ENCODE measurements at places on chromosomes 6 and 20.
A peak's percentile ranks its signal among the peaks of the same experiment; 100 is the strongest.

- peak; percentile 37 for DNase-seq
Measured at GRCh38 chr6:5215159-5215558, 45.6 kb downstream of the LYRM4 start.

- peak; percentile 61 for DNase-seq
Measured at GRCh38 chr20:38172408-38172807, 7.3 kb upstream of the TGM2 start.

DNA sequence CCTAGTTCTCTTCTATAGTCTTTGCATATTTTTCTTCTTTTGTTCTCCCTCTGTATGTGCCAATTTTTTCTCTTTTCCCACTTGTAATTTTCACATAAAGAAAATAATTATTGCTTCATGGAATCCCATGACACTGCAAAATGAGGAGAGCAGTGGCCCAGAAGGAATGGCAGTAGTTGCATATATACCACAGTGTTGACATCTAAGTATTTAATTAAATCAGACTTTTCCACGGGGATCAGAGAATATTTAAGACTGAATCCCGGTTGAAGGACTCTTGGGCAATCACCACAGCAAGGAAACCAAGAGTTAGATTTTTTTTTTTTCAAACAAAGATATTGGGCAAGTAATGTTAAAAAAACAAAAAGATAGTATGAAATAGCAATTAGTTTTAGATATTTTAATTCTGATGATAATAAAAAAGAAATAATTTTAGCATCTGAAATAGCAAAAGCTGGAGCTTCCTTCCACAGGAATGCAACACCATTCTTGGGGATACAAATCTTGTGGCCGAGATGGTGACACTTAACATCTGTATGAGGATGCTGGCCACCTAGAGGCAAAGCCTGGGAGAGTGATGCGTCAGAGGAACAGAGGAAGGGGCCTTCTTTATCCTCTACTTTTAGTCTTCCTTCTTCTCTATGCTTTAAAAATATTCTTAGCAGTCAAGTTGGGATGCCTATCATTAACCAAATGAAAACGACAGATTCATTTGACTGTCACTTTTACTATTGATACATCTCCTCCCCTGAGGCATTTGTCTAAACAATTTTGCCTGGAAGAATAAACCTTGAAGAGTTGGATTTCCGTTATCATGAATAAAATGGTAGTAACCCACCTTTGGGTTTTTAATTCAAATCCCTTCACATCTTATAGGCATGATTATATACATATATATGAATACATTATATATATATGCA, 356.2 kb downstream of the GJA1 start:
- peak; percentile 81 for DNase-seq

GRCh38 chr6:107280791-107281190, 165.5 kb upstream of the BEND3 start:
- DNase-seq = no peak

DNA sequence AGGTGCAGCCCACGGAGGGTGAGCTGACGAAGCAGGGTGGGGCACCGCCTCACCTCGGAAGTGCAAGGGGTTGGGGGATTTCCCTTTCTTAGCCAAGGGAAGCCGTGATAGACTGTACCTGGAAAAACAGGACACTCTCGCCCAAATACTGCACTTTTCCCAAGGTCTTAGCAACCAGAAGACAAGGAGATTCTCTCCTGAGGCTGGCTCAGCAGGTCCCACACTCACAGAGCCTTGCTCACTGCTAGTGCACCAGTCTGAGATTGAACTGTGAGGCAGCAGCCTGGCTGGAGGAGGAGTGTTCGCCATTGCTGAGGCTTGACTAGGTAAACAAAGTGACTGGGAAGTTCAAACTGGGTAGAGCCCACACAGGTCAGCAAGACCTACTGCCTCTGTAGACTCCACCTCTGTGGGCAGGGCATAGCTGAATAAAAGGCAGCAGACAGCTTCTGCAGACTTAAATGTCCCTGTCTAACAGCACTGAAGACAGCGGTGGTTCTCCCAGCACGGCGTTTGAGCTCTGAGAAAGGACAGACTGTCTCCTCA, 28.0 kb downstream of the SYNE1 start:
- DNase-seq = no peak

- no peak for DNase-seq
Measured at GRCh38 chr6:80233958-80234357, 127.5 kb downstream of the BCKDHB start.

DNA sequence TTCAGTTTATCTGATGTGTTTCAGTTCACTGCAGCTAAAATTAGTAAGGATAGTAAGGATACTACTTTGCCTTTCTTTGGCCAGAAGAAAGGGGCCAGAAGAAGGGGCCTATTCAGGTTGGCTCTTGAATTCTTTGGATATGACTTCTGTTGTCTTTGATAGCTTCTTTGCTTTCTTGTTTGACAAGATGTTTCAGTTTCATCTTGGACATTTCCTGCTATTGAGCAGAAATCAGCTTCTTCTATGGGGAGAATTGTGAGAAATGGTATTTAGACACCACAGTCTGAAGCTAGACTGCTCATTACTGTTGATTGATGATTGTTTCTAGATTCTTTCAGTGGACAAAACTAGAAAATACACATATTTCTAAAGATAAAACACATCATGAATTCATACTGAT, 23.2 kb downstream of the L3MBTL3 start:
- DNase-seq = no peak

DNA sequence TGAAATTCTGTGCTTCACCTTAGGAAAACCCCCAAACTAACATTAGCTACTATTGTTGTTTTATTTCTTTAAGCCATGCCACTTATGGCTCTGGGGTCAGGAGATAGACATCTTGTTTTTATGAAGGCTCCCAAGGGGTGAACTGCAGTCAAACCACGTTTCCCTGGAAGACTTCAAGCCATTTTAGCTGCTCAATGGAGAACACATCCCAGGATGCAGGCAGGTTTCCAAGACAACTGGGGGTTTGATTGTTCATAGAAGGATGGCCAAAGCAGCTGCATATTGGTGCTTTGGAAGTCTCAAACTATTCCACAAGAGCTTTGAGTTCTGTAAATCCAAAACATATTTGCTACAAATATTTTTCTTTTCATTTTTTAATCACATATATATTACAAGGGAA, 818.0 kb downstream of the MAFB start:
- no peak for DNase-seq

DNA sequence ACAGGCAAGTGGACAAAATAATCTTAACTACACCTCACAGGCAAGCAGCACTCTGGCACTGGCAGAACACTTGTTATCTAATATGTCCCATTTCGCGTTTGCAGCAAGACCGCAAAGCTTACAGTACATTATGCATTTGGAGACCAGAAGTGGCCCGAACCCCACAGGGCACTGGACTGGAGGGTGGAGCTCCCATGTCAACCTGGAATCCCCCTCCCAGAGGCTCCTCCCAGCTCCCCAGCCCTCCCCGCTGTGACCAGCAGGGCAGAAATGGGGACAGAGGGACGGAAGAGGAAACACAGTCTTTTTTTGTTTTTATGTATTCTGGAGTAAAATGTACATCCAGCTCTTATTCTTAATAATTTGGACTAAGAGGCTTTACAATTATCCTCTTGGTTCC, 263.7 kb downstream of the SMOC2 start:
- no peak for DNase-seq

GRCh38 chr20:8473459-8473858, 341.4 kb downstream of the PLCB1 start:
- peak; percentile 22 for DNase-seq

DNA sequence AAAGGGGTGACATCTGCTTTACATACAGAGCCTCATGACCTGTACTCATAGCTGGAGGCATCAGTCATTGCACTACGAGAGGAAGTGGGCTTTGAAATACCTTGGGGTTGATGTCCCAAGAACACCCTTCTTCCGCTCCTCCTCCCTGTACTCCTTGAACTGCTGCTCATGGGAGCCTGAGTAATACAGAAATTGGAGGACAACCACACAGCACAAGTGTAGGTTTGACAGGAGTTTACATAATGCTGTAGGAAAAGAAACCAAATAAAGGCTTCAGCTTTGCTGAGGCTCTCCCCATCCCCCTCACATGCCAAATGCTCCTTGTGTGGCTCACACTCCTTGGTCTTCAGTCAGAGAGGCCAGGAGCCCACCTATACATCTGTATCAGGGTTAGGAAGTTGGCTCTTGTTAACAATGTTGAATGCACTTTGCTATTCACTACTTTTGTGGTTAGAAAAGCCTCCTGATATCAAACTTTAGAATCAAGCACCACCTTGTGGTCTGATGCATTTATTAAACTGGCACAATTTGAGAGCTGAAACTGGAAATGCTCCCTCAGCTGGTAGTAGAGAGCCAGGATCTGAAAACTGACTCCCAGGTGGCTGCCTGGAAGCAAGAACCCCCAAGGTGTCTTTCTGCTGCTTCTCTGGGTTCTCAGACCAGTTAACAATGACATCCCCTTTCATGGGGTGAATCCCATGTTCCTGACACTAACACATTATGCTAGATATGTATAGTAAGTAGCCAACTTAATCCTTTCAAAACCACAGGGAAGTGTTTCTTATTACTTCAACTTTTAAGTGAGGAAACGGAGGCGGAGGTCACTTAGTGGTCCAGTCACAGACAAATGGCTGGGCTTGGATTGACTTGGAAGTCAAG, 56.2 kb upstream of the EDN1 start:
- peak; percentile 82 for DNase-seq

DNA sequence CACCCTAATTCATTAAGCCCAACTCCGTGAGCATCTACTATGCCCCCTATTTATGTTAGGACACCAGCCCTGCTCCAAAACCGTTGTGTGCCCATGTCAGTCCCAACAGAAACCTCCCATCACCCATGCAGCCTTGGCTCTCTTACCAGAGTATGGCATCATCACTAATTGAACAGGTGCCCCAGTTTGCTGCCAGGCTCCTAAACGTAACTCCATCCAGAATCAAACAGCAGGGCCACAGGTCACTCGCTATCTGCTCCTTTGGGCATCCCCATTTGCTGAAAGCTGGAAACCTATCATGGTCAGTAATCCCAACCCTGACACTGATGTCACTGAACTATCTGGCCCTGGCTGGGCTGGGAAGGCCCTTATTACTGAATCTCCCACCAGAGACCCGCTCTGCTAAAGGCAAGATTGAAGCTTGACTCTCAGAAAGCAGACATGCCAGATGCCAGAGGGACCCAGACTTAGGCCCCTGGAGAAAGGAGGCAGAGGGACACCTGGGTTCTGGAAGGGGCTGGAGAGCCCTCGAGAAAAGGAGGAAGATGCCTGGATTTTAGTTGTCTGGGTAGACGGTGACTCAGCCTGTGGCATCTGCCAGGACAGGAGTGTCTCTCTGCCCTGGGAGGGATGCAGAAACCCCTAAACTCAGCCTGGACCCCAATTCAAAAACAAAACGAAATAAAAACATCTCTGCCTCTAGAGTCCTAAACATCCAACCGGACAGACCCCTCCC, 14.0 kb downstream of the MUCL3 start:
- no peak for DNase-seq

DNA sequence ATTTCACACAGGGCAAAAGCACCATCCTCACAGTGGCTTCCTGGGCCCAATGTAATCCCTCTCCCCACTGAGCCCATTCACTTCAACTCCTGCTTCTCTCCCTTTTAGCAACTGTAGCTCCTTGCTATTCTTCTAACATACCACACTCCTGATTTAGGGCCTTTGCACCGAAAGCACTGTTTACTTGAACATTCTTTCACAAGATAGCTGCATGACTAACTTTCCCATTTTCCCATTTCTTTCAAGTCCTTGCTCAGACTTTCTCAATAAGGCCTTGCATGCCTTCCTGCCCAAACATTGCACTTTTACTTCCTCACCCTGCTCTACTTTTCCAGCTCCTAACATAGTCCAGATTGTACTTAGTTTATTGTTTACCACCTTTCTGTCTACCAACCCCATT, 73.0 kb downstream of the SHPRH start:
- DNase-seq = peak; percentile 59

DNA sequence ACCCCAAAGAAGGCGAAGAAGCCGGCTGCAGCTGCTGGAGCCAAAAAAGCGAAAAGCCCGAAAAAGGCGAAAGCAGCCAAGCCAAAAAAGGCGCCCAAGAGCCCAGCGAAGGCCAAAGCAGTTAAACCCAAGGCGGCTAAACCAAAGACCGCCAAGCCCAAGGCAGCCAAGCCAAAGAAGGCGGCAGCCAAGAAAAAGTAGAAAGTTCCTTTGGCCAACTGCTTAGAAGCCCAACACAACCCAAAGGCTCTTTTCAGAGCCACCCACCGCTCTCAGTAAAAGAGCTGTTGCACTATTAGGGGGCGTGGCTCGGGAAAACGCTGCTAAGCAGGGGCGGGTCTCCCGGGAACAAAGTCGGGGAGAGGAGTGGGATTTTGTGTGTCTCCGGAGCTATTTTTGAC, 69.6 kb downstream of the HFE start:
- DNase-seq = no peak

GRCh38 chr20:59010321-59010994, 3.4 kb upstream of the CTSZ start:
- DNase-seq = peak; percentile 30

GRCh38 chr6:168638468-168639271, 197.7 kb downstream of the SMOC2 start:
- DNase-seq = no peak

GRCh38 chr6:36751091-36751490, 53.5 kb downstream of the RAB44 start:
- DNase-seq = peak; percentile 29

- no peak for DNase-seq
Measured at GRCh38 chr6:122580737-122581136, 29.5 kb upstream of the PKIB start.

- peak; percentile 93 for DNase-seq
Measured at GRCh38 chr20:45833030-45833882, at the start of gene SNX21. Gene SNX21 (plus strand): TSS chr20:45833799. CDS start chr20:45833920, 121 bp downstream.

DNA sequence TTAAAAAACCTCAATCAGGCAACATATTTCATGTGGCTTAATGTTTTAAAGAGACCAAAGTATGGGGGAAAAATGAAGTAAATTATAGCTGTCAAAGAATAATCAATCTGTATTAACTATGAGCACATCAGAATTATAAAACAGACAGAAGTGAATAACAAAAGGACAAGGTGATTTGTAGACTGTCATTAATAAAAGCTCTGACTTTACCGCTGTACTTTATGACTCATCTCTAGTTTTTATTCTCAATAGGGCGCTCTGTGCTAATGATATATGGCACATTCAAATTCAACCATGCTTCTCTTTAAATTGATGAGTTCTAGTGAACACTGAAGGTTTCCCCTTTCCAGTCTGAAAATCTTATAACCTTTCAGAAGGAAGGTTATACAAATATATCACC, 72.0 kb downstream of the PREP start:
- DNase-seq = no peak

DNA sequence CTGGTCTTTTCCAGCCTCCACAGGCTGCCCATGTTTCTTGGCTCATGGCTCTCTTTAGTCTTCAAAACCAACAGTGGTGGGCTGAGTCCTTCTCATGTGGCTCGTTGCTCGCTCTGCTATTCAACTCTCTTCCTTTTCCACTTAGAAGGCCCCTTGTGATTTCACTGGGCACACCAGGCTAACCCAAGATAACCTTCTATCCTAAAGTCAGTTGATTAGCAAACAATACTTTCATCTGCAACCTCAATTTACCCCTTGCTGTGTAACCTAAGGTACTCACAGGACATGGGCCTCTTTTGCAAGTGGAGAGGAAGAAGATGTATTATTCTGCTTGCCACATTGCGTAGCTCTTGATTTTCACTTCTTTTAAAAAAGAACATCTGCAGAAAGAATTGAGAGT, 79.6 kb downstream of the UTRN start:
- DNase-seq = no peak

Data from fibroblast of skin of right biceps (primary cell).